ENCODE measurements at places on chromosomes 11 and 22.

- DNase-seq: peak; percentile 64
Measured at GRCh38 chr11:65503949-65504673, 5.3 kb downstream of the MALAT1 start.

DNA sequence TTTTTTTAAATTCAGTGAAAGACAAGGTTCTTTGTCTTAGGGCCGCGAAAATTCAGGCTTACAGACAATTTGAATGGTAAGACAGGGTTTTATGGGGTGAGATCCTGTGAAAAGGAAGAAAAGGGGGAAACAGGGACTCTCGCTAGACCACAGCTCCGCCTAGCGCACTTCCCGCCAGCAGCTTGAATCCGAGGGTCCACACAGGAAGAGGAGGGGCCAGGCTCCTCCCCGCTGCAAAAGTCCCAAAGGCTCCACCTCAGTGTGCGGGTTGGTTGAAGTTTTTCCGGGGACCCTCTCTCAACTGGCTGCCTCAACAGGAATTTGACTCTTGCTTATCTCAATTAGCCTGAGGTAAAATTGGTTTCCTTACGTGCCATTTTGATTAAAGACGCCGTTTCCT lies 950.9 kb upstream of the CNTN5 start:
- DNase-seq: no peak

- no peak for DNase-seq
Measured at GRCh38 chr11:61349189-61349751, 12.4 kb downstream of the CYB561A3 start.

- no peak for DNase-seq
Measured at GRCh38 chr22:31398231-31398630, 1.2 kb upstream of the DRG1 start.

GRCh38 chr11:9028581-9028980 lies 24.8 kb upstream of the NRIP3 start:
- no peak for DNase-seq

- no peak for DNase-seq
Measured at GRCh38 chr11:108495326-108495725, 2.9 kb downstream of the POGLUT3 start.

DNA sequence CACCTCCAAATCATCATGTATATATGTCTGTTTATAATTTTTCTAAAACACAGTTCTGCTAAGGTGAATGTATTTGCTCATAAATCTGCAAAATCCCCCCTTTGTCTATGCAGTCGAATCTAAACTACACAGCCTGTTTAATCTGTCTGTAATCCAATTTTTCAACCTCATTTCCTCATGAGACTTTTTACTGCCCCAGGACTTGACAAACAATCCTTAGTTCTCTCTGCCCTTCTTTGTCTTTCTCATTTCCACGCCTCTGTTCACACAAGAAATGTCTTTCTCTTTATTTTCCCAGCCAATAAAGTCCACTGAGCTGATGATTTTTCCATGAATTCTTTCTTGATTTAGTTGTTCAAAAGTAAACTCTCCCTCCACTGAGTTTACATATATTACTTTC lies 1154.3 kb downstream of the FAM181B start:
- no peak for DNase-seq

- DNase-seq: no peak
Measured at GRCh38 chr11:69865707-69866106, 46.5 kb upstream of the FGF3 start.

- no peak for DNase-seq
Measured at GRCh38 chr11:94739331-94739730, 28.8 kb upstream of the AMOTL1 start.

GRCh38 chr22:44450503-44450902 lies 47.5 kb downstream of the RTL6 start:
- no peak for DNase-seq

GRCh38 chr11:117600234-117600783 lies 196.7 kb downstream of the DSCAML1 start:
- DNase-seq: peak; percentile 95

GRCh38 chr11:119758291-119758690 lies 29.3 kb upstream of the NECTIN1 start:
- DNase-seq: no peak

DNA sequence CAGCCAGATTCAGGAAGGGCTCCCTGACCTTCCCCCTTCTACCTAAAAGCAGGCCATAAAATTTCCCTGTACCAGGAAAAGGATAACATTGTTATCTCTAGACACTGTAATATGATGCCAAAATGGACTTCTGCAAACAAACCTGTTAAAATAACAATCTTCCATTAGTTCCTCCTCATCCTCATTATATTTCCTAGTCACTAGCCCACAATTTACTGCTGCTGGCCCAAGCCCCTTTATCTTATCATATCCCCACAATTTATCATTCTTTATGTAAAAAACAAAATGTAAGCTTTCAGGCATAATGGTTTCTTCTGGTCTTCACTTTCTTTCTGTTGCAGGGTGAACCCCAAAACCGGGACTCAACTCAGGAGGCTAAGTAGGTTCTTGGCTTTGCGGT lies 1132.1 kb upstream of the CNTN5 start:
- DNase-seq: no peak

- DNase-seq: no peak
Measured at GRCh38 chr22:46681010-46681409, 57.0 kb downstream of the CERK start.

DNA sequence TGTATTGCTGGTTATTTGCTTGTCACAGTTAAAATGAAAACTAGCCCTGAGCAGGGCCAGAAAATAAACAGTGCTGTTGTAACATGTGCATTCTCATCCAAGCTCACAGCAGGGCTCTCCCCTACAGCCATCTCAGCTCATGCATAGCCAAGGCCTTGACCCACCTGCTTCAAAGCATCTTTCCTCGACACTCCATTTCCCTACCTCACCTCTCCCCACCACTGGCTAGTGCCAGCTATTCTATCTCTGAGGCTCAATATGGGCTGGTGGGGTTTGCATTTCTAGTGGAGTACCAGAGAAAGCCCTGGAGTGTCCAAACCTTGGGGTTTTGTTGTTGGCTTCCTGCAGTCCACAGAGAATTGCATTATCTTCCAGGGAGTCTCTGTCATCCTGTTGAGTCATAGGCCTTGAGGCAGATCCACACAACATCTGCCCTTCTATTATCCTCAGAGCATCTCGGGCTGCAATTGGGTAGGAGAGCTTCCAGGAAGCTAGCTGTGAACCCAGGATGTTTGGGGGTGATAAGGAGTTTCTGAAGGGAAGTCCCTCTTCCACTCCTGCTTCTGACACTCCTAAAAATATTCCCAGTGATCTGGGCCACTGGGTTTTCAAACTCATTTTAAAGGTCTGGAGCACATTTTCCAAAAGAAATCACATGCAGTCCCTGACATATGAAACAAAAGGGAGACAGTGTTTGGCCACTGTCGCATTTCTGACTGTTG lies 36.1 kb upstream of the AMOTL1 start:
- no peak for DNase-seq

GRCh38 chr11:59556115-59556916 lies 45.0 kb downstream of the OR4D9 start:
- peak; percentile 68 for DNase-seq

- DNase-seq: no peak
Measured at GRCh38 chr22:45285263-45286058, 712 bp downstream of the UPK3A start.

- no peak for DNase-seq
Measured at GRCh38 chr11:4066910-4067309, 27.7 kb upstream of the RRM1 start.

DNA sequence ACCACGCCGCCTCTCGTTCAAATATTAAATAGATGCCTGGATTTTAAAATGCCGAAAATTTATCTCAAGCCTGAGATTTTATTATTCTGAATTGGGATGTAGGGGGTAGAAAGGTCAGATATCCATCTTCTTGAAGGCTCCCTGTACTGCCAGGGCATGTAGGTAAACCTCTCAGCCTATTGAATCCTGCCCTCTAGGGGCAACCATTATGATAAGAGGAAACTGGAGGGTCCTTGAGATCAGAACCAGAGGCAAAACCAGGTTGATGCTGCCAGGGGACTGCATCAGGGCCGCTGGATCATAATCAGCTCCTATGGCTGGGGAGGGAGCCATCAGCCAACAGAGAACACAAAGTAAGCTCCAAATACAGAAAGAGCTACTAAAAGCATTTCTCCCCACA lies 92.4 kb downstream of the KCNC1 start:
- no peak for DNase-seq

GRCh38 chr11:33520112-33520511 lies 180.5 kb downstream of the C11orf91 start:
- DNase-seq: no peak

DNA sequence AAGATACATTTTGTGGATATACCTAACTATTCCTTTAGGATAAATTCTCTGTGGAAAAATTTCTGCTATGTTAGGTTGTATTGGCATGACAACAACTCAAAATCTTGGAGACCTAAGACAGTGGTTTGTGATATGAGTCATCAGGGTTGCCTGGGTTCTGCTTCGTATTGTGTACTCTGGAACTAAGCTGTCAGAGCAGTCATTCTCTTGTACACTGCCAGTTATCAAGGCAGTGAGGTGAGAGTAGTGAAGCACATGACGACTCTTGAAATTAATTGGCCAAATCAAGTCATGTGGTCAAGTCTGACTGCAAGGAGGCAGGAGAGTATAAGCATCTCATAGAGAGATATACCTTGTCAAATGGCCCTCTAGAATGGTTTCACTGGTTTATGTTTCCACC lies 104.4 kb downstream of the FANCF start:
- no peak for DNase-seq

DNA sequence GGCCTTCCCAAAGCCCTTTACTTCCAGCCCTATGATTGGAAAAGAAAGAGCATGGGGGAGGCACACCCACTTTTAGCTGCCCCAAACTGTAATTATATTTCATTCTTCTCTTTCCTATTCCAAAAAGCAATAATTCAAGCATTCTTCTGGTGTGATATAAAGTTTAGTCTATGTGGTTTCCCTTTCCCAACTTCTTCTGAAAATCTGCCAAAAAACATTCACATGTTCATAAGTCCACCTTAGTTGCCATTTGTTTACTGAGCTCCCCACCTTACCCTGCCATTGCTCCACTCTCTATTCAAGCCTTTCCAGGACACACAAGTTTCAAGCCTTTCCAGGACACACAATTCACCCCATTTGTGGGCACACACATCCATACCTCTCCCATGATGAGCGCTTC lies 111.6 kb upstream of the BMAL1 start:
- DNase-seq: no peak

DNA sequence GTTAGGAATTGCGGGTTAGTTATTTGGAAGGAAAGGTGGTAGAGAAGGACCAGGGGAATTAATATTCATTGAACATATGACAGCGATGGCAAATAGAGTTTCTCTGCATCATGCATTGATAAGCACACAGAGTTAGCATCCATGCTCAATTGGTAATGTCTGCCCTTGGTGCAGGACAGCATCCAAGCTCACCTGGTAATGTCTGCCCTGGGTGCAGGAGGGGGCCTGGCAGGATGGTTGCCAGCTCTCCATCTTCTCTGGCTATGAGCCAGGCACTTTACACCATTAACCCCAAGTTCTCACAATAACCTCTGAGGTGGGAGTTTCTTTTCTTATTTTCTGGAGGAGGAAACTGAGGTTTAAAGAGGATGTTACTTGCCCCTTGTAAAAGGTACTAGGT lies 50.4 kb upstream of the RBFOX2 start:
- no peak for DNase-seq

- DNase-seq: no peak
Measured at GRCh38 chr11:69480547-69481392, 693 bp upstream of the LINC01488 start.

GRCh38 chr11:77548552-77549445 lies 41.0 kb upstream of the AQP11 start:
- no peak for DNase-seq

DNA sequence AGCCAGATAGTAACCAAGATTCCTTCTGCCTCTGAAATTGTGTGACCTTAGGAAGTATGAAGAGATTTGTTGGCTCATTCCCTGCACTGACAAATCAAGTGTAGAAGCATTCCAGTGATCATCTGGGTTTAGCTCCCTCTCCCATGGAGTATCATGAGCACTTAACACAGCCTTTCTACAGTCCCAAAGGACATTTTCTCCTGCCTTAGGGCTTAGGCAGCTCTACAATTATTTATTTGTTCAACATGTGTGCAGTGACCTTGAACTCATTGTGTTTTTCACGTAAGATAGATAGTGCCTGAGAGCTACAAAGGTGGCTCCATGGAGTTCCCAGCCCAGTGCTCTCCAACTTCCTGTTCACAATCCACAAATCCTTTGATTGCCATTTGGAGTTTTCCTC lies 94.8 kb upstream of the FAT3 start:
- no peak for DNase-seq

- DNase-seq: no peak
Measured at GRCh38 chr22:46857142-46857884, 94.9 kb downstream of the TBC1D22A start.

GRCh38 chr22:21680830-21681565 lies 15.2 kb downstream of the PPIL2 start:
- no peak for DNase-seq

GRCh38 chr11:1459219-1459575 lies 27.4 kb downstream of the MOB2 start:
- DNase-seq: no peak

GRCh38 chr22:46649141-46650077 lies 29.2 kb downstream of the GRAMD4 start:
- DNase-seq: no peak

- peak; percentile 32 for DNase-seq
Measured at GRCh38 chr11:126465573-126466188, 110.2 kb downstream of the ST3GAL4 start.

DNA sequence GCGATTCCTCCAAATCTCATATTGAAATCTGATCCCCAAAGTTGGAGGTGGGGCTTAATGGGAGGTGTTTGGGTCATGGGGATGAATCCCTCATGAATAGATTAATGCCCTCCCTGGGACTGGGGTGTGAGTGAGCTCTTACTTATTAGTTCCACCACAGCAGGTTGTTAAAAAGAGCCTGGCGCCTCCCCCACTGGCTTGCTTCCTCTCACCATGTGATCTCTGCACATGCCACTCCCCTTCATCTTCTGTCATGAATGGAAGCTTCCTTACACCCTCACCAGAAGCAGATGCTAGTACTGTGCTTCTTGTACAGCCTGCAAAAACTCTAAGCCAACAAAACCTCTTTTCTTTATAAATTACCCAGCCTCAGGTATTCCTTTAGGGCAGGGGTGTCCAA lies 8.8 kb downstream of the RRAS2 start:
- no peak for DNase-seq

GRCh38 chr11:35146074-35146521 lies 7.1 kb downstream of the CD44 start:
- no peak for DNase-seq

DNA sequence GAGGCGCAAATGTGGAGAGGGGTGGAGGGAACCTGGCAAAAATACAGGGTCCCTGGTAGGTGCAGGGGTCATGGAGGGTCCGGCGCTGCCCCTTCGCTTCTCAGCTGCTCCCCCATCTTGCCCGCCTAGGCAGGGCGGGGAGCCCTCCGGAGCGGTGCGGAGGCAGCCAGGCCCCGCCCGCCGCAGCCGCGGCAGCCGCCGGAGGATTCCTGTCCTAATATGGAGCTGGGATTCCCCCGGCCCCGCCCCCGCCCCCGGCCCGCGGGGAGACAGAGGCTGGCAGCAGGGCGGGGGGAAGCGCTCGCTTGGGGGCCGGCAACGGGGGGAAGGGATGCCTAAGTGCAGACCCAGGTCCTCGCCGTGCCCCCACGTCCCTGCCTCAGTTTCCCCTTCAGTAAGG lies 1.0 kb upstream of the NPAS4 start:
- DNase-seq: no peak

Data from globus pallidus (tissue), 1 donor.